ENCODE measurements at places on chromosomes 12 and 14. TPM values are rescaled to one million over a fixed set of nuclear protein-coding genes. Genes with fewer than 3 reads are reported as not detected.

DNA sequence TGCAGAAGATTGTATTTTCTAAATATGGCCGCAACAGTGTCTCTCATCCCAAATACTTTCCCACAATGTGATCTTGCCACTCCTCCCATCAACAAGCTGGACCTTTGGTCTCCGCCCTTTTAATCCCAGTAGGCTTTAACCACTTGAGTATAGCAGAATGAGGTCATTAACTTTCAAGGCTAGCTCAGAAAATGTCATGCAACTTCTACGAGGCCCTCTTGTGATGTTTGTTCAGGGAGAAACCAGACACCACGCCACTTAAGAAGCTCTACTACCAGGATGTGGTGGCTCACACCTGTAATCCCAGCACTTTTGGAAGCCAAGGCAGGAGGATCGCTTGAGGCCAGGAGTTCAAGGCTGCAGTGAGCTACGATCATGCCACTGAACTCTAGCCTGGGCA, 20.1 kb upstream of the OR6J1 start:
- no peak for DNase-seq
- no peaks in the 10 kb centered on the region for H3K4me1 ChIP-seq
- H3K27me3 ChIP-seq: no peaks in the 10 kb centered on the region

DNA sequence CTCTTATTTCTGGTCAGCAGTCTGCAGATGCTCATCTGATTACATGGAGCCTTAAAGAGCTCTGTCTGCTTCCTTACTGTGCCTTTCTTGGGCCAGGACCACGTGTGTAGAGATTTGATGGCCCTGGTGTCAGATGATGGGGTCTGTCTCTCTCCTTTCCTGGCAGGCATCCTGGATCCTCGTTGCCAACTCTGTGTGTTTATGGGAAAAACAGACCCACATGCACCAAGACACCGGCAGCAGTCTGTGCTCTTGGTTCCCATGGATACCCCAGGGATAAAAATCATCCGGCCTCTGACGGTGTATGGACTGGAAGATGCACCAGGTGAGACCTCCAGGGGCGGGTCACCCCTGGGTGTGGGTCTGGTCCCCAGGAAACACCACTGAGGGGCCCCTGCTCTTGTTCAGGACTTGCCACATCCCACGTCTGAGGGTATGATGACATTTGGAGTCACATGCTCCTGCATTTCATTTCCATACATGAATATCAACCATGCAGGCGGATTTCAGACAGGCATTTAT, 18.5 kb upstream of the ALDH2 start:
- no peak overlapping the region for H3K27ac ChIP-seq
- no peaks in the 10 kb centered on the region for H3K36me3 ChIP-seq
- no peak overlapping the region for H3K4me3 ChIP-seq
- H3K27me3 ChIP-seq: no peaks in the 10 kb centered on the region
- no peaks in the 10 kb centered on the region for H3K4me1 ChIP-seq

DNA sequence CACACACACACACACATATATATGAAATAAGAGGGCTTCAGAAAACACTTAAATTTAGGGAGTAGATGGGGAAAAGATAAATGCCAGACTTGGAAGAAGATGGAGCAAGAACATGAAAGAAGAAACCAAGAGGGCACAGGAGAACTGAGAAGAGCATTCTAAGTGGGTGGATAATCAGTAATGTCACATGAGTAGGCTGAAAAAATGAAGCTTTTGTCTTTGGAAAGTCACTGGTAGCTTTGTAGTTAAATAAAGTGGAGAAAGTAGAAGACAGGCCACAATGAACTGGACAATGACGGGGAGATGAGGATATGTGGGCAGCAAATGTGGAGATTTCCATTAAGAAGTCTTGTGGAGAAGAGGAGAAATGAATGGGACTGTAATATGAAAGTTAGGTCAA, 2.2 kb upstream of the ZC2HC1C start:
- H3K36me3 ChIP-seq: no peaks in the 10 kb centered on the region
- DNase-seq: no peak
- H3K27me3 ChIP-seq: no peaks in the 10 kb centered on the region

GRCh38 chr12:51813931-51814310, 34.6 kb downstream of the FIGNL2 start:
- no peaks in the 10 kb centered on the region for H3K36me3 ChIP-seq
- H3K27me3 ChIP-seq: no peaks in the 10 kb centered on the region
- H3K4me3 ChIP-seq: no peak overlapping the region
- H3K27ac ChIP-seq: no peak overlapping the region
- no peak for DNase-seq
- H3K4me1 ChIP-seq: no peaks in the 10 kb centered on the region

DNA sequence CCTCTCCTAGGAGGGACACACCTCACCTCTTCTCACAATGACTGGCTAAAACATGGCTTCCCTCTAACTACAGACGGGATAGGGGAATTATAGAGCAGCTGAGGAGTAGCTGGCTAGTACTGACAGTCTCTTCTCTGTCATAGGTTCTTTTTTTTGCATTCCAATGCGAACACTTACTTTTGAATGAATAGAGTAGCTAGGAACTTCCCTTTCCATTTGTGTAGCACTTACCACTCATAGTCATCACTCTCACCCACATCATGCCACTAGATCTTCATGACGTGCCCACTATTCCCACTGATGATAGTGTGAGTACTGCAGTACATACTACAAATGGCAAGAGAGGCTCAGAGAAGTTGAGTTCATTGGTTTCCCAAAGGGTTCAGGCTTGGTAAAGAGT, 143.9 kb upstream of the HIF1A start:
- H3K36me3 ChIP-seq: no peaks in the 10 kb centered on the region
- DNase-seq: no peak
- no peaks in the 10 kb centered on the region for H3K4me1 ChIP-seq
- H3K27me3 ChIP-seq: no peaks in the 10 kb centered on the region
- no peak overlapping the region for H3K4me3 ChIP-seq

DNA sequence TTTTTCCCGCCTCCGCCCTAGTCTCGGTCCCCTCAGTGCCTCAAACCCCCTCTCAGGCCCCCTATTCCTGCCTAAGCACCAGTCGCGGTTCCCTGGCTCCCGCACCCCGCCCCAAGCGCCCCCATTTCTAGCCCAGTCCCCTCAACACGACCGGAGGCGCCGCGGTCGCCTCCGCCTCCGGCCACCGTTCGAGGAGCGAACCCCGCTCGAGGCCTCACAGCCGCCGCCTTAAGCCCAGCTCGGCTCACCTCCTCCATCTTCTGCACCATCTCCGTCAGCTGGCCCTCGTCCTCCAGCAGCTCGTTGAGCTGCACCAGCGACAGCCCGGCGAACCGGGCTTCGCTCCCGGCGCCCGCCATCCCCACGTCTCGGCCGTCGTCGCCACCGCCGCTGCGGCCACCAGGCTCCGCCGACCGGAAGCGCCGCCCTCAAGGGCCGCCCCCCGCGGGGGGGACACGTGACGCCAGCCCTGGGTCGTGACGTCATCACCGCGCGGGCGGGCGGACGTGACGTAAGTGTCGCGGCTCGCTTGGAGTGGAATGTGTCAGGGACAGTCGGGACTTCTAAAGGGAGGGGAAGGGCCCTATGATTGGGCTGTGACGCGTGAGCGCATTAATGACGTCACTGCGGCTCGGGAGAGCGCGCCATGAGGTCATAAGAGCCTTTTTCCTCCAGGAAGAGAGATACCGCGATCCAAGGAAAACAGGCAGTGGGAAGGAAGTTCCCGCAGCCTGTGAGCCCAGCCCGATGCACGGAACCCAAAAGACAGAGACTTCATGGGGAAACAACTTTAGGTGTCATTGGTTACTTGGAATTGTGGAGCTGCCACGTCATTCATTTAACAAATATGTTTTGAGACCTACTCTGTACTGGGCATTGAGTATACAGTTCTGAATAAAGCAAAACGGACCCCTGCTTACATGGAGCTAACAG, at the start of gene VPS37B:
Gene VPS37B (minus strand): TSS at position 421 of the 933 bp plus-strand sequence. CDS start 62 bp downstream, at position 359.
- DNase-seq: peak; percentile 96
- H3K36me3 ChIP-seq: no peaks in the 10 kb centered on the region

DNA sequence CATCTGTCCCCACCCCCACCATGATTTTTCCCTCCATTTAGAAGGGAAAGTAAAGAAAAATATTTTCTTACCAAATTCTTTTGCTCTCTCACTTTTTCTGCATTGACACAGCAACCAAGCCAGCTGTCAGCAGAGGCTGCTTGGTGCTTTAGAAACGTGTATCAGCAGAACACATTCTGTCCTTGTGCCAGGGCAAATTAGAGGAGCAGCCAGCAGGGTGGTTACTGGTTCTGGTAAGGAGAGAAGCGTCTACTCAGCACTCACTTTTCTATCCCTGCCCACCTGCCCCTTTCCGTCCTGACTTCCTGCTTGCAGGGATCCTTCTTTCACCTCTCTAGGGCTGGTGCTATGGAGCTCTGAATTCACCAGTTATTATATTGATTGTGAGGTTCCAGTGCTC, 327.5 kb upstream of the PDE3A start:
- H3K4me1 ChIP-seq: no peaks in the 10 kb centered on the region
- H3K36me3 ChIP-seq: no peaks in the 10 kb centered on the region
- H3K4me3 ChIP-seq: no peak overlapping the region
- peak overlapping the region; percentile 2 for H3K27ac ChIP-seq
- DNase-seq: peak; percentile 64

- peaks cover 1% of the 10 kb centered on the region for H3K27me3 ChIP-seq
- H3K4me1 ChIP-seq: no peaks in the 10 kb centered on the region
- no peak for DNase-seq
- no peaks in the 10 kb centered on the region for H3K36me3 ChIP-seq
Measured at GRCh38 chr12:88546226-88546625, 34.0 kb downstream of the KITLG start.

Gene CLEC1B
- not detected for total RNA-seq

Gene KIF5A
- 3.5 TPM for total RNA-seq
